Panc1 (cell line): ENCODE measurements at places on chromosomes 1 and 21. TPM values are rescaled to one million over a fixed set of nuclear protein-coding genes. Genes with fewer than 3 reads are reported as not detected.

The NTNG1 gene
- total RNA-seq: 0.13 TPM

The IL10 gene
- total RNA-seq: not detected

The USH2A gene
- not detected for total RNA-seq

The TMPRSS2 gene
- total RNA-seq: 111 TPM

The EXO1 gene
- 26.3 TPM for total RNA-seq

The ANGPTL3 gene
- not detected for total RNA-seq

The NHLH2 gene
- not detected for total RNA-seq

The AKNAD1 gene
- total RNA-seq: 0.26 TPM

The LAX1 gene
- total RNA-seq: not detected

The KCNA2 gene
- total RNA-seq: 1.1 TPM

The AKR7A3 gene
- total RNA-seq: 1.4 TPM

The SPAG17 gene
- 0.36 TPM for total RNA-seq

The TFF2 gene
- total RNA-seq: 1.1 TPM

The MRPS21 gene
- 68.2 TPM for total RNA-seq

The PPM1J gene
- 0.51 TPM for total RNA-seq

The G0S2 gene
- 2.5 TPM for total RNA-seq

The COL9A2 gene
- total RNA-seq: 2.9 TPM

The TMPRSS3 gene
- not detected for total RNA-seq

The TMEM54 gene
- 61.5 TPM for total RNA-seq

The LEMD1 gene
- total RNA-seq: not detected

The SERTAD4 gene
- 0.31 TPM for total RNA-seq

The DCST1 gene
- not detected for total RNA-seq

The GSTM1 gene
- total RNA-seq: not detected

The KRTAP7-1 gene
- not detected for total RNA-seq

The GCSAML gene
- total RNA-seq: not detected

The RHD gene
- total RNA-seq: not detected

The FCRLB gene
- 0.41 TPM for total RNA-seq

The ELK4 gene
- 54.6 TPM for total RNA-seq

The AADACL3 gene
- total RNA-seq: not detected

The GFI1 gene
- total RNA-seq: 0.49 TPM

The SPATA45 gene
- not detected for total RNA-seq

The SPRR4 gene
- not detected for total RNA-seq

The FCRL2 gene
- not detected for total RNA-seq

The WNT9A gene
- total RNA-seq: 26.5 TPM

The CLCA1 gene
- 0.08 TPM for total RNA-seq

The EPHA10 gene
- total RNA-seq: 2.8 TPM

The VWA1 gene
- total RNA-seq: 858 TPM

The ATP1A2 gene
- 0.15 TPM for total RNA-seq

The HUNK gene
- total RNA-seq: 0.05 TPM

The AMPD1 gene
- total RNA-seq: not detected

The GNG12 gene
- total RNA-seq: 70.0 TPM

The IL24 gene
- not detected for total RNA-seq

The MYBPH gene
- total RNA-seq: not detected
